ENCODE measurements at places on chromosomes 16 and 17.

- no peak for DNase-seq
Measured at GRCh38 chr16:9345880-9346279, 254.4 kb downstream of the HAPSTR1 start.

- DNase-seq = peak; percentile 84
Measured at GRCh38 chr16:57316390-57317017, 32.0 kb upstream of the PLLP start.

DNA sequence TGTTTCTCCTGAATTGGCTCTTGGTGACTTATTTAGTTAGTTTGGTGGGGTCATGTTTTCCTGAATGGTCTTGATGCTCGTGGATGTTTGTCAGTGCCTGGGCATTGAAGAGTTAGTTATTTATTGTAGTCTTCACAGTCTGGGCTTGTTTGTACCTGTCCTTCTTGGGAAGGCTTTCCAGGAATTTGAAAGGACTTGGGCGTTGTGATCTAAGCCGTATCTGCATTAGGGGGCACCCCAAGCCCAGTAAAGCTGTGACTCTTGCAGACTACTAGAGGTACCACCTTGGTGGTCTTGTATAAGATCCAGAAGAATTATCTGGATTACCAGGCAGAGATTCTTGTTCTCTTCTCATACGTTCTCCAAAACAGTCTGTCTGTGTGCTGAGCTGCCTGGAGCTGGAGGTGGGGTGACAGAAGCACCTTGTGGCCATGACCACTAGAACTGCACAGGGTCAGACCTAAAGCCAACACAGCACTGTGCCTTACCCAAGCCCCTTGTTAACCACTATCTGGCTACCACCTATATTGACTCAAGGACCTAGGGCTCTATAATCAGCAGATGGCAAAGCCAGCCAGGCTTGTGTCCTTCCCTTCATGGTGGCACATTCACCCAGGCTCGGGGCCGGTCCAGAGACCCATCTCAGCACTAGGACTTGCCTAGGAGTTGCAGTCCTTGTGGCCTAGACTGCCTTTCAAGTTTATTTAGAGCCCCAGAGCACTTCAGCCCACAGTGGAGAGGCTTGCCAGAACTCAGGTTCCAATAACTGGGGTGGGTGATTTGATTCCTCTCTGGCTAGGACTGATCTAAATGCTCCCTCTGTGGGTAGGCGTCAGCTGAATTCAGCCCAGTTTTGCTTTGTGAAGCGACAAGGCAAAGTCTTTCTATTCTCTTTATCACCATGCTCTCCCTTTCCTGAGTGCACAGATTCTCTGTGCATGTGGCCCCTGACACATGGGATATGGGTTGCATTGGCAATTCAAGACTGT lies 11.0 kb downstream of the RNF135 start:
- DNase-seq = no peak

DNA sequence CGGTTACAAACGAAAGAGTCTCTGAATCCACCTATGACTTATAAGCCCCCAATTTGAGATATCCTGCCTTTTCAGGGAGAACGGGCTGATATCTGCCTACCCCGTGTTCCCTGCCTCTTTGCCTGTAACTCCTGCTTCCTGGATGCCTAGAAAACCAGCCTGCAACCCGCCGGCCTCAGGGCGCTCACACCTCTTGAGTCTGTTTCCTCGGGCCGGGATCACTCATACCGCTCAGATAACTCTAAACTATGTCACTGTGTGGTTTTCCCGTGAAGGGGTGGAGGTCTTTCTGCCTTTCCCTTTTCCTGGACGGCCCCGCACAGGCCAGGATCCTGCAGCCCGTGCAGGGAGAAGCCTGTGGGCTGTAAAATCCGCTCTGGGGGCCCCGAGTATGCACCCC lies 10.4 kb downstream of the RPUSD1 start:
- peak; percentile 72 for DNase-seq

DNA sequence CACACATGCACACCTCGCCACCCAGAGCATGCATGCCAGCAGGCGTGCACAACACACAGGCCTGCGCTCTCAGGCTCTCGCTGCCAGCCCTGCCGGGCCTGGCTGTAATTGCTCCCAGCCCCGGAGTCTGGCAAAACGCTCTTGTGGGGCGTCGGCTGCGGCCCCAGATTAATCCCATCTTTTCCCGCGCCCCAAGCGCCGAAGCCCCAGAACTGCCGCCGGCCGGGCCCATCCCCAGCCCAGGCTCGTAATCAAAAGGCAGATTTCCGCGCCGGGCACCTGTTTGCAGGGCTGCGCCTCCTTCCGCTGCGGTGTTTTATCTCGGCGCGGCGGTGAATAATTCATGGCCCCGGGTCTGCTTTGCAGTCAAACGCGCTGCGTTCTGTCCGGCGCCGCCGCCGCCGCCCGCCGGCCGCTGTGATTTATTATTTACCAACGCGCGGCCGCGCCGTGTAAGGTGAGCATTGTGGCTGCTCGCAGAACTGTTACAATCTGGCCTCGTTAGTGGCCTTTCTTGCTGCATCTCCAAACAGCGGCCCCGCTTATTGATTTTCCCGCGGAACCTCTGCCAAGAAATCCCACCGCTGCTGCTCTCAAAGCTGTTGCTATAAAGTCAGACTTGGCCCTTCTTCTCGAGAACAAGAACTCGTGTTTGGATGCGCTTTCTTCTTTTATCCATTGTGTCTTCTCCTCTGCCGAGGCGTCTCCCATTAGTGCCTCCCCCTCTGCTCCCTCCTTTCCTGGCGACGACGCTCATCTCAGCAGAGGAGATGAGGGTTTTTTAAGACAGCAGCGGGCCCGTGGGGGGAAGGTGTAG lies 126.1 kb downstream of the IRX5 start:
- no peak for DNase-seq

DNA sequence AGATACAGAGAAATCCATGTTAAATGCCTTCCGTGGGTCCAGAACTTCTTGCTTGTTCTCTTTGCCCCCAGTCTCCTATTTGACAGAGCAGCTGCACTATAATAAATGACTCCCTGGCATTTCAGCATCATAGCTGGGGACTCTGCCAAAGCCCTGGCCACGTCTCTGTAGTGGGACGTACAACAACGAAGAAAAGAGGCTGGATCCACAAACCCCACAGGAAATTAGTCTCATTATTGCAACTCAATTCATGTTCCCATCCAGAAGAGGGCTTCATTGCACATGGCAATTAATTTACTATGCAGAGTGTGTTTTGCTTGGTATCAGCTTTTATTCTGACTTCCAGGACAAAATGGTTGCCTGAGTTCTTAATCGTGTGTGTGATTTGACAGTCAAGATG lies 121.3 kb downstream of the CDH13 start:
- peak; percentile 8 for DNase-seq

GRCh38 chr16:29816694-29817441 lies 916 bp downstream of the PAGR1 start:
- peak; percentile 75 for DNase-seq

GRCh38 chr17:61073799-61074513 lies 325.7 kb upstream of the TBX2 start:
- peak; percentile 32 for DNase-seq

GRCh38 chr16:11374255-11374654 lies 29.0 kb downstream of the RMI2 start:
- no peak for DNase-seq

DNA sequence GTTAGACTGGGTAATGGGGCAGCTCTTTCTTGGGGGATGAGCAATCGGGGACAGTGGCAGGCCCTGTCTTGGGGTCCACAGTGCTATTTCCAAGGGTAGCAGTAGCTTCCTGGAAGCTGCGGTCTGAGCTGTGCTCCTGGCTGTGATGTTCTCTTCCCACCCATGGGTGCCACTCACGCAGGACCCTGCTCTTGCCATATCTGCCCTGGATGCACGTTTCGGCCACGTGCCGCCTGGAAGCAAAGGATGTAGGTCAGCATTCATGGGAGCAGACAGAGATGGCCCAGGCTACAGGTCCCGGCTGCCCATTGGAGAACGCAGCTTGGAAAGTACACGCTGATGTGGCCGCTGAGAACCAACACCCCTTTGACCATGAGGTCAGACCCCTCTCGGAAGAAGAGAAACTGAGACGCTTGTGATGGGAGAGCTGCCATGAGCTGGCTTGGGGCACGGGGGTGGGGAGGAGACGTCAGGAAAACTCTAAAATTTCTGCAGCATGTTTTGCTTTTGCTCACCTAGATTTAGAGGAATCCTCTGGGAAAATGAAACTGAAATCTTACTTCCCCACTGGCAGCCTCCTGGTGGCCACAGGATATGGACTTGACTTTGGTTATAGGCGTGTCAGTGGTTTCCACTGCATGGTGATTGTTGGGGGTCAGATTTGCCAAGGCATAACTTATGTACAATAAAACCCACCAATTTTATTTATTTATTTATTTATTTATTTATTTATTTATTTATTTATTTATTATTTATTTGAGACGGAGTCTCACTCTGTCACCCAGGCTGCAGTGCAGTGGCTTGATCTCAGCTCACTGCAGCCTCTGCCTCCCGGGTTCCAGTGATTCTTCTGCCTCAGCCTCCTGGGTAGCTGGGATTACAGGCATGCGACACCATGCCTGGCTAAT lies 36.2 kb upstream of the IRF8 start:
- DNase-seq = no peak

DNA sequence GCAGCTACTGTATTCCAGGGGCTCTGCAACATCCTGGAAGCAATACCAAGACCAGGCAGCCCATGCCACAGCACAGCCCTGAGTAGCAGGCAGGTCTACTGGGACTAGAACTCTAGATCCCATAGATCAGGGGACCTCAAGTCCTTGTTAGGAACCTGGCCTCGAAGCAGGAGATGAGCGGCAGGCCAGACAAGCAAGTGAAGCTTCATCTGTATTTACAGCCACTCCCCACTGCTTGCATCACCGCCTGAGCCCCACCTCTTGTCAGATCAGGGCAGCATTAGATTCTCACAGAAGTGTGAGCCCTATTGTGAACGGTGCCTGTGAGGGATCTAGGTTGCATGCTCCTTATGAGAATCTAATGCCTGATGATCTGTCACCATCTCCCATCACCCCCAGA lies 295.7 kb upstream of the TNRC6C start:
- DNase-seq = no peak

- no peak for DNase-seq
Measured at GRCh38 chr16:28257256-28257655, 35.1 kb upstream of the SBK1 start.

DNA sequence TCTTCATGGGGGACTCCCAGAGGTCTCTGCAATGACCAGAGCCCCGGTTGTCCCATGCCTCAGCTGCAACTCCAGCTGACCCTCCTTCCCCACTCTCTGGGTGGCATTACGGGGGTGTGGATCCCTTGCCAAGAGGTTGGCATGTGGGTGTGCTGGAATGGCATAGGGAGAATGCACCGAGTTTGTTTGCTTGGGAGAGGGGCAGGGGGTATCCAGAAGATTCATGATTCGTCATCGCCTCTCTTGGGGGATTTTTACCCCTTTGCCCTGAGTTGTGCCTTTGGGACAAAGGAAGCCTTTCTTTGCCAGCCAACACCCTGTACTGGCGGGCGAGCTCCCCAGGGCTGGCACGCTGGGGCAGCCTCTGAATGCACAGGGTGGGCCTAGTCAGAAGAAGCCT lies 6.5 kb downstream of the ERBB2 start:
- no peak for DNase-seq

GRCh38 chr17:28139822-28140221 lies 97.3 kb downstream of the NLK start:
- no peak for DNase-seq

DNA sequence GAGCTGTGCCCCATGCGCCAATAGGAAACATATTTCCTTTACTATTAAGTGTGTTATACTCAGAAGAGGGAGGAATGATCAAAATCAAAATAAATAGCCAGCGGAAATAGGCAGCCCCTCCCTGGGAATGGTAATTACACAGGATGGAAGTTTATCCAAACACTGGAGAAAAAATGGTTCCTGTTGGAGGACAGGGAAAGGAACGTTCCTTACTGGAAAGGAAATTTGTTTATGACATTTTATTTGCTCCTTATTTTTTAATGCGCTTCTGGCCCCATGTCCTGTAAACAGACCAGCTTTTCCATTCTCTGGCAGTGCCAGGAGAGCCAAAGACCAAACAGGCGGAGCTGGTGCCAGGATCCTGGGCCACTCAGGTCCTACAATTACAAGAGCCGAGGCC lies 273.7 kb downstream of the SOX9 start:
- DNase-seq = peak; percentile 35

GRCh38 chr17:81552244-81553017 lies at the start of gene FAAP100:
Gene FAAP100, minus strand, starts transcription at chr17:81552353. Its CDS starts 23 bp downstream, at chr17:81552330.
- peak; percentile 89 for DNase-seq

- DNase-seq = no peak
Measured at GRCh38 chr16:84341528-84342295, 26.6 kb upstream of the ATP2C2 start.

DNA sequence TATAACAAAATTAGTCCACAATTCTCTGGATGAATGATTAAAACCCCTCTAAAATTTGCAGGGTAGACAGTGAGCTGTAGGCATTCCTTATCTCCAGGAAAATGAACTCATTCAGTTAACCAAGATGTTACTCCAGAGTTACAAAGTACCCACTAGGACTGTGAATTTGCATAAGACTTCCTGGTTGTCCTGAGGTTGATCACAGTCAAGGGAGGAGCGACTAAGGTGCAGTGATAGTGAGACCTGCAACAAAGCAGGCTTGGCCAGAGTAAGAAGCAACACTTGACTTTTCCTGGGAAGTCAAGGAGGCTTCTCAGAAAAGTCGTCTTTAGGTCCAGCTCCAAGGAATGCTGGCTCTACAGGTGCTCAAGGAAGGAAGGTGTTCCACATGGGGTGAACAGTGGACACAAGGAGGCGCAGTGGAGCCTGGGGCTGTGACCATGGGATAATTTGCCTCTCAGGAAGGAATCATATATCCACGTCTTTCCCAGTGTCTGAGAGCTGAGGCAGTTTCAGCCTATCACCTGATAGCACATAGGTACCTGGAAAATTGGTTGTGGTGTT lies 821.1 kb upstream of the EEF2KMT start:
- DNase-seq = no peak

DNA sequence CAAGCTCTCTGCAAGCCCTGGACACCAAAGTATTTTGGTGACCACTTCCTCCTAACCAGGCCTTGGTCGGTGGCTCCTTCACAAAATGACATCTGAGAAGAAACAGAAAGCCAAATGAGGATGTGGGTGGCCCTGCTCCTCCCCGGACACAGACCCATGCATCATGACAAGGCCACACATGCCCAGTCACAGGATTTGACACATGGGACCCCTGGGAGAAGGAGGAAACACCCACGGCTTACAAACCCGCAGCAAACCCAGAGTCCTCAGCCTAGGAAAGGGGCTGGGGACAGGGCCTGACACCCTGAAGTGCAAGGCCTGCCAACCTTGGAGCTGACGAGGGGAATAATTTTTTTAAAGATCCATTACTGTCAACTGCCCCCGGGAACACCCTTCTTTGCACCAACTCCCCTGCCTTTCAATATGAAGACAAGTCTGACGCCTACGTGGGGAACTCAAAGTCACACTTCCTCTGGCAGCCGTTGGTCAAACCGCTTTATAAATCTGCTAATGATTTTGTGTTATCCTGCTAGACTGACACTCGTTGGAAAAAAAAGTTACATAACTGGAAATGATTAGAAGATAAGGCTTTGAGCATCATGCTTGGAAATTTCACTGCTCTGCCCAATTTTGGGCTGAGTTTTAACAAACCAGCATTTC lies 41.3 kb downstream of the GAS7 start:
- no peak for DNase-seq

DNA sequence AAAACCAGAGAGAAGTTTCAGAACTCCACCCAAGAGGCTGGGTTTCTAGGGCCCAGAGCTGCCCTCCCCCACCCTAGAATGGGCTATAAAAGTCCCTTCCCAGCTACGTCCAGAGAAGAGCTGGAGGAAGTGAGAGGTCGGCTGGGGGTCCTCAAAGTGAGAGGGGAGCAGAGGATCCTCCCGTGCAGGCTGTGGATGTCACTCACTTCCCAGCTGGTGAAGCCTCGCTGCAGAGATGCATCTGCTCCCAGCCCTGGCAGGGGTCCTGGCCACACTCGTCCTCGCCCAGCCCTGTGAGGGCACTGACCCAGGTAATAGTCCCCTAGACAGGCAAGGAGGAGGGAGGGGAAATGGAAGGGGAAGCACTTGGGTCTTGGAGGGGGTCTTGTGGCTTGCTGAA lies at the start of gene EPX:
Gene EPX (plus strand): TSS at position 115 of the 400 bp plus-strand sequence. CDS start 121 bp downstream, at position 236.
- no peak for DNase-seq
